ENCODE measurements at places on chromosomes 1 and 21.

DNA sequence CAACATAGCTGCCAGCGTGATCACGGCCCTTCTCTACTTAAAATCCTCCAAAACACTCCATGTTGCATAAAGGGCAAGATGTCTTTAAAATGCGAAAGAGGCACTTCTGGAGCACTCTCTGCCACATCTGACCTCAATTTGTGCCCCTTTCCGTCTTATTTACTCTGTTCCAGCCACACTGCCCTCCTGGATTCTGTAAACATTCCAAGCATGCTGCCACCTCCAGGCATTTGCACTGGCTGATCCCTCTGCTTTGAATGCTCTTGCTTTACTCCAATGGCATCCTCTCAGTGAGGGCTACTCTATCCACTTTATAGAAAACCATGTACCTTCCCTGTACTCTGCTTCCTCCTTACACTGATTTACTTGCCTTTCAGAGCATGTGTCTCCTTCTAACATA is 5.3 kb upstream of the RGS7 start:
- no peak for DNase-seq

GRCh38 chr1:108557296-108557695 is 2.6 kb upstream of the EEIG2 start:
- no peak for DNase-seq

DNA sequence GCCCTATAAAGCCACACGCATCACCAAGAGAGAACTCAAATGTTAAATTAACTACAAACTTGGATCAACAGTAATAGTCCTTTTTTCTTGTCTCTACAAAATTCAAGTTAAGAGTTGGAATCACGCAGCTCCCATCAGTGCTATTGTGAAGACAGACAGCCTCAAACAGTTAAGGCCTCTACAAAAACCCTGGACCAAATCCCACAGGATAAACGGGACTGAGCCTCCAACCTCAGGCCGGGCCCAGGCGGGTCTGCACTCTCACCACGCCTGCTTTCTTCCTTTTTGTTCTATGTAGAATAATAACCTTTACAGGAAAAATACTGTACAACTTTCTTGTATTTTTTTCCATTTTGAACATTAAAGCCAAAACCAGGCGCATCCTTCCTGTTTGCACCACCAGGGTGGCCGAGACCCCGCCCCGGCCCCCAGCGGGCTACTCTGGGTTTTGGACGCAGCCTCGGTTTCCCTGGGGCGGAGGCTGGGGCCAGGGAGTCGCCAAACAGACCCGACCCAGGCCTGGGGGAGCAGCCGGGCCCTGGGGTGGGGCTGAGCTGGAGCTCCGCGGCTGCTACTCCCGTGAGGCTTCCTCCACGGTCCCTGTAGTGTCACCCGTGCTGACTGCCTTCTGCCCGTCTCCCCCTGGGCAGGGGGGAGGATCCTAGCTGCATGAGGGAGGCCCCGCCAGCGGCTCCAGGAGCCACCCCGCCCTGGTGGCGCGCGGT is 158.4 kb downstream of the CASZ1 start:
- DNase-seq = no peak

GRCh38 chr1:17545356-17545755 is 5.9 kb downstream of the ARHGEF10L start:
- DNase-seq = no peak

All from vagina (tissue), 2 donors.